ENCODE measurements at places on chromosomes 6 and 20.
A peak's percentile ranks its signal among the peaks of the same experiment; 100 is the strongest.

- DNase-seq: no peak
Measured at GRCh38 chr6:53746442-53747103, 48.2 kb upstream of the LRRC1 start.

DNA sequence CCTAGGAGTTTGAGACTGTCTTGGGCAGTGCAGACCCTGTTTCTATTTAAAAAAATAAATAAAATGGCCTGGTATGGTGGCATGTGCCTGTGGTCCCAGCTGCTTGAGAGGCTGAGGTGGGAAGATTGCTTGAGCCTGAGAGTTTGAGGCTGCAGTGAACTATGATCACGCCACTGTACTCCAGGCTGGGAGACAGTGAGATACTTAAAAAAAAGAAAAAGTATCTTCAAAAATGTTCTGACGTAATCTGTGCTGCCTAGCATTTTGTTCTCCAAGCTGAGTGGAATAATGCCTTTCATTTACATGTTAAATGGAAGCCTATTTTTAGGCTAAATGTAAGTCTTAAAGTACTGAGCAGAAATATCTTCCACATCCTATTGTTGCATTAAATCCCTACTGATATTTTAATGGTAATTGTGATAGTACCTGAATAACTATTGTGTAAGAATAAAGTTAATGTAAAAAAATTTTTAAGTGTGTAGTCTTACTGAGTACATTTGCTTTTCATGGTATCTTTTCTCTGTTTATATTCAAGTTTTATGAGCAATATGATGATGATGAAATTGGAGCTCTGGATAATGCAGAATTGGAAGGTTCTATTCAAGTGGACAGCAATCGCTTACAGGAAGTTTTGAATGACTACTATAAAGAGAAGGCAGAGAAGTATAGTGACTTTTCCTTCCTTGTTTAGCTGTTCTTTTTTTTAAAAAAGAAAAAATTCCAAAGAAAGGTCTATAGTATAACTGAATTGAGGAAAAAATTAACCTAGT lies 4.2 kb upstream of the ZC2HC1B start:
- no peak for DNase-seq

DNA sequence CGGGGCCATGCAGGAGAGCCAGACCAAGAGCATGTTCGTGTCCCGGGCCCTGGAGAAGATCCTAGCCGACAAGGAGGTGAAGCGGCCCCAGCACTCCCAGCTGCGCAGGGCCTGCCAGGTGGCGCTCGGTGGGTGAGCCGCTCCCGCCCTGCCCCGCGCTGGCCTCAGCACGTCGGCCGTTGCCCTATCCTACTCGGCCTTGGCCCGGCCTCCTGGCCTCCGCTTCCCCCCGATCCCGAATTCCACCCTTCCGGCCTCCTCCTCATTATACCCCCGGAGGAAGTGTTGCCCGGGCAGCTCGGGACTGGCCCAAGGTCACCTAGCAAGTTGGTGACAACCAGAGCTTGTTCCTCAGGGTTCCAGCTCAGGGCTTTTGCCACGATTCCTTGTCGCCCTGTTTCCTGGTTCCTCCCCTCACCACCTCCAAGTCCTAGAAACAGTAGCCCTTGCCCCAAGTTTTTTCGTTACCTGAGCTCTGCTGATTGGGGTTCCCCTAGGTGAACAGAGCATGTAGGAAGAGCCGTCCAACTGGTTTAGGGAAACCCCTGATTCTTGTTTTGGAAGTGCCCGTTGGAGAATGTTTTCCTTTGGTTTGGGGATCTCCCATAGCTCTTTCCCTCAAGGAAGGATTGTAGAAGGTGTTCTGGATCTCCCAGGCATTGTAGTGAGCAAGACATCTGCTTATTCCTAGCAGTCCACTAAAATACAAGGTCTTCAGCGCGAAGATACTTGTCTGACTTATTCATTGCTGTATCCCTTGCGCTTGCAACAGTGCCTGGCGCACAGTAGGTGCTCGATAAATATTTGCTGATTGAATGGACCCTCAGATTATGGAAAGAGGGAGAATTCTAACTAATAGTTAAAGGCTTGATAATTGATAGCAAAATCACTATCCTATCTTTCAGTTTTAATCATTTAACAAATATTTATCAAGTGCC lies 641 bp downstream of the ARFGEF2 start:
- peak; percentile 72 for DNase-seq

DNA sequence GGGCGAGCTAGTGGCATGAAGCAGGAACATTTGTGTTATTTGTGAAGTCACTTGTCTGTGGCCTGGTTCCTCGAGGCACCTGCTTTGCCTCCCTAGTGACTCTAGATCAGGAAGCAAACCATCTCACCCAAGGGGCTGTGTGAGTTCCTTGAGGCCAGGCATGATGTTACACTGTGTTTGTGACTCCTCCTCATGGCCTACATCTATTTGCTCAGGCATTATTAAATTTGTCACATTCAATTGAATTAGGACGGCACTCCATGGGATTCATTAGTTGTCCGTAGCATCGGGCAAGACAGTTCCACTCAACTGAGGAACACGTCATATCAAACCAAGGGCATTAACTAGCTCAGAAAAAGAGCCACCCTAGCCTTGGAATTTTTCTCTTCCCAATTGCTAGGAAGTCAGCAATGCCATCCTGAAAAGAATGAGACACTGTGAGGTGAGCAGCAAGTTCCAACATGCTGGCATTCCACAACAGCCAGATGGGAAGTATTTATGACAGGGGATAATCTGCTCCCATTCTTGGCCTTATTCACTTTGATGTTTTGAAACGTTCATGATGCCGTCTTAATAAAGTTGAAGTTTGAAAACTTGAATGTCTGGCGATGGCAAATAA lies 17.2 kb downstream of the TMEM200A start:
- DNase-seq: no peak

- DNase-seq: no peak
Measured at GRCh38 chr20:36474563-36474962, 66.8 kb upstream of the MYL9 start.

DNA sequence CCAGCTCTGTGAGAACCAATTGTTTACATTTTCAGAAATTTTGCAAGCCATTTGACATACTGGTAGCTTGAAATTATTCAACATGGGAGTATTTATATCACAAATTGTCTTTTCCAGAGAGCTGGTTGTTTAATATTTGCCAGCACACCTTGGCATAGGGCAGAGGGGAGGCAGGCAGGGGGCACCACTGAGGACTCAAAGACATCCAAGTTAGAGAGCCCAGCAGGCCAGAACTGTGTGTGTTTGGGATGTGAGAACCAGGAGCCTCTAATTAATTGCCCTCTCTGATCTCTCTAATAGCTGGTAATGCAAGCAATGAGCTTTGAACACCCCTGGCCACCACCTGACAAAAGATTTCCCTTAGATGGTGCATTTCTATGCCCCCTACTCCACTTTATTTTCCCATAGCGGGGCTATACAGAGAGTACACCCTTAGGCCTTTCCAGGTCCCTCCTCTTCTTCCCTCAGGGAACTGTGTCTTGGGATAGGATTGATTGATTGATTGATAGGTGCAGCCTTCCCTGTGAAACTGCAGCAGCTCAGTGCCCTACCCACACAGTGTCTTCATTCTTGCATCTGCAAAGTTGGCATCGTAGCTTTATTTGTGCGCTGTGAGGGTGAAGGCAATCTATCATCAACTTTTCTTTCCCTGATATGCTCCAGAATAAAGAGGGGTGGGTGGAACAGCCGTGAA lies 29.2 kb downstream of the MOCS1 start:
- DNase-seq: no peak

GRCh38 chr20:1278993-1279392 lies 12.9 kb downstream of the SNPH start:
- DNase-seq: no peak

DNA sequence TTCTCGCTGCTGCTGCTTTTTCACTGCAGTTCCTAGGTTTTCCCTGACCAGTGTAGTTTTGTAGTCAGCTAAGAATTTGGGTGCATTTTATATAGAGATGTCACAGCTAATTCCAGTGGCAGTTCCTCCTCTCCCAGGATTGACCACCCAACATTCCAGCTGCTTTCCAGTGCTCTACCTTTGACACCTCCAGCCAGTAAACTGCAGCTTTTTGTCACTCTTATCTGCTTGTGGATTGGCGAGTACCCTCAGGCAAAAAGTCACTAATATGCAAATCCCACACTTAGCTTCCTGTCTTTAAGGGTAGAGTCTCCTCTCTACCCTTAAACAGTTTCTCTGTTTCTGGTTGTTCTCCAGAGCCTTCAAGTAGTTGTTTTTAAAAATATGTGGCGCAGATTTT lies 146.9 kb upstream of the KCNG1 start:
- DNase-seq: no peak

DNA sequence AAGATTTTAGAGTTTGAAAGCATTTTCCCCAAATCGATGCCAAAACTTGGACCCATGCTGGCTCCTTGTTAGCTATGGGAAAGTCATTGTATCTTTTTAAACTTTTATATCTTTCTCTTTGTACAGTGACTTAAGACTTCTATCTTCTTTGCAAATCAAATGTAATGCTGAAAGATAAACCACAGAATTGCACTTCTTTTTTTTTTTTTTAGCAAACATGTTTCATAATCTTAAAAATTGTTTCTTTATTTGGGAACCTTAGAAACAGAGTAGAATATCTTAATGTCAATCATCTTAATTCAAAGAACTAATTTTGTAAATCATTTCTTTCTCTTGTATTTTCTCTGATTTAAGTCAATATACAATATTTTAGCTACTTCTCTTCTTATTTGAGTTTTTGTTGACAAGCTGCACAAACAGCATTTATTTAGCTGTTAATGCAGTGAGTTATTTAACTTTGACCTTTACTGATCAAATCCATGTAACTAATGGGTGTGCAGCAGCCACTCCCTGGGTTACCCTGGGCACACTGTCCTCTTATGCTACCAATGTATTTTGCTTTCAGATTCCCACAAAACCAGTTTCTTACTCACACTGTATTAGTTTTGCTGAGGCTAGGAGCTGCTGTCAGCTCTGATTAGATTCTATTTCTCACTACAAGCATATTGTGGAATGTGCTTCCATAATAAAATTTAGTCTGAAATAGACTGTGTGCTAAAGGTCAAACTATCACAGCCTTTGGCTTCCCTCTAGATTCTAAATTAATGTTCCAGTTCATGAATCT lies 279.6 kb downstream of the ADGB start:
- DNase-seq: peak; percentile 77

GRCh38 chr6:25535632-25536225 lies 116.3 kb upstream of the SCGN start:
- DNase-seq: no peak

- DNase-seq: peak; percentile 83
Measured at GRCh38 chr6:15901141-15902115, 227.5 kb upstream of the MYLIP start.

DNA sequence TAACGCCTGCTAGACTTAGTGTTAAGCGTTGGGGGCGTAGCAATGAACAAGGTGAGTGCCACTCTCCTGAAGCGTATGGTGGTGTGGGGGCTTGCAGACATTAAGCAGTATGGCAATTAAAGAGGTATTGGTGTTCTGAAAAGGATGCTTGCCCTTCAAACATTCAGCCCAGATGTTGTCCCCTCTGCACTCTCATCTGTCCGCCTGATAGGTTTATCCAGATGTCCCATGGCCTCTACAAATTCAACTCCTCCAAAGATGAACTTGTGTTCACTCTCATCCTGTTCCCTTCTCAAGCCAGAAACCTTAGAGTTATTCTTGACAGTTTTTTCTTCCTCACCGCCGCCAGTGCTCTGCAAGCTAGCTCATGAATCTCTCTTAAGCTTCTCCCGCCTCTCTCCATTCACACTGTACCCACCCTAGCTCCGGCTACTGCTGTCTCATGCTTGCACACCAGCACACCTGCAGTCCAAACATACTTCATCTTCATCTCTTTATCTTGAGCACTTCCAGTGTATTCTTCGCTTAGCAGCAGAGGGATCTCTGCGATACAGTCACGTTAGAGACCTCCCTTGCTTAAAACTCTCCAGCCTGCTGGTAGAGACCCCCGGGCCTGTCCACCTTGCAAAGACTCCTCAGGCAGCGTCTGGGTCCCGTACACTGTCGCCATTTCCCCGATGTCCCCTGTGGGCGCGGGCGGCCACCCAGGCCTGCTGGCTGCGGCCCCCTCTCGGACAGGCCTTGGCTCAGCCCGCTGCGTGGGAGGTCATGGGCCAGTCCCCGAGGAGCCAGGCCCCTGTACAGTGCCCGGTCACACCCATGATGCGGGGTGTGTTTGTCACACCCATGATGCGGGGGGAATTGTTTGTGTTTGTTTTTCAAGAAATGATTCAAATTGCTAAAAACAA lies 962 bp downstream of the DDX27 start:
- no peak for DNase-seq

DNA sequence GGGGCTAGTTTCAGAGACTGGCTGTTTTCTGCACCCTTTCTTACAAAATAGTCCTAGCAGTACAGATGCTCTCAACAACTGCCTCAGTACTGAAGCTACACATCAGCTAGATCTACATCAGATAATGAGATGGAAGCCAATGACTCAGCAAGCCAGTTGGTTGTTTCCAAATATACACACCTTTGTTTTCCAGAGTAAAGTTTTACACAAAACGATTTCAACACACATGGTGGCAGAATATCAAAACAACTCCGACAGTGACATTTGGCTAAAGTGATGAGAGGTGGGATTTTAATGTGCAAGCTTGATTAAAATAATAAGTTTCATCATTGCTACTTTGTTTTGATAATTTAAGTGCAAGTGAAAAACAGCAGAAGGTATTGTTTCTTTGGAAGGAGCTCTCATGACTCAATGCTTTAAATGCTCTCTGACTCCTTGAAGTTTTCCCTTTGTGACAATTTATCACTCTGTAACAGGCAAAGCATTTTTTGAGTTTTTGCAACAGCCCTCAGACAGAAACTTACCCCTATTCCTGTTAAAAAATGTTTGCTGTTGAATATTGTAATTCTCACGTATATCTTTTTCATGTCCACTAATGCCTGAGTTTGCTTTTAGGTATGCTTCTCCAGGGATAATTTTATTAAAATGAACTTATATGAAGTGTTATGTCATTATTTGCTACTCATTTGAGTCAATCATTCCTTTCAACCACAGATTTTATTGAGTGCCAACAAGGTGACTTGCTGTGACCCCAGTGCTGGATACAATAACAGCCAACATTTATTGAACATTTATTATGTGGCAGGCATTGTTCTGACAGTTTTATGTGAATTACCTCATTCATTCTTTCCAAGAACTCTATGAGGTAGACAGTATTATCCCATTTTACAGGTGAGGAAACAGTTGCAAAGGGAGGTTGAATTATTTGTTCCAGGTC lies 882.0 kb downstream of the TFAP2A start:
- DNase-seq: no peak

- DNase-seq: peak; percentile 20
Measured at GRCh38 chr6:69789578-69789977, 7.2 kb downstream of the LMBRD1 start.

GRCh38 chr6:39920157-39920556 lies 14.1 kb downstream of the MOCS1 start:
- DNase-seq: no peak

DNA sequence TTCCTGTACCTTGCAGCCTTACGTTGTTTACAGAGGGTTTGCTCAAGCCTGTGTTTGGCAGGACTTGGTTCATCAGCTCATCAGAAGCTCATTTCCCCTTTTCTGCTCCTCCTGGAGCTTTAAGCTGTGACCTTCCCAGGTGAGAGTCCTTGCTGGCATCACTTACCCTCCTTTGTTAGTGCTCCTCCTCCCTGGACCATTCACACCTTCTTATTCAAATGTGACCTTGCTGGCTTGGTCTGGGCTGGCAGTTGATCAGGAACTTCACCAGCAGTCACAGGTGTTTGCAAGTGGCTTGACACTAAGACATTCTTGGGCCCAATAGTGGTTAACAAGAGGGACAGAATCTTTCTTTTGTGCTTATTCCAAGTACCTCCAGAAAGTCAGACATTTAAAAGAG lies 148.8 kb downstream of the C6orf58 start:
- no peak for DNase-seq

GRCh38 chr6:43277643-43278523 lies 20.2 kb upstream of the SLC22A7 start:
- no peak for DNase-seq

Data from OCI-M1 (cell line).